Nucleus accumbens (tissue), 56 donors: ENCODE measurements at places on chromosomes 4 and X.

GRCh38 chr4:55758570-55758969 is 61.0 kb upstream of the EXOC1L start:
- no peak for DNase-seq

DNA sequence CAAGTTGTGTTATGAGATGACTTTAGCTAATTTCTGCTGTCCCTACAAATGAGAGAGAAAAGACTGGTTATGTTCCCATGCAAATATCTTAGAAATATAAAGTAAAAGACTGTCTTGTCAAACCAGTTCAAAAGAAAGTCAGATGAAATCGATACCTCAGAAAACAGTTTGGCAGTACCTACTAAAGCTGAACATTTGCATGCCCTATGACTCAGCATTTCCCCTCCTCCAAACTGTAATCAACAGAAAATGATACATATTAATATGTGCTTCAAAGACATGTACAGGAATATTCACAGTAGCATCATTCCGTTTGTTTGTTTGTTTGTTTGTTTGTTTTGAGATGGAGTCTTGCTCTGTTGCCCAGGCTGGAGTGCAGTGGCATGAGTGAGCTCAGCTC is 90.3 kb downstream of the ARX start:
- no peak for DNase-seq

GRCh38 chr4:24680746-24681448 is 96.5 kb upstream of the DHX15 start:
- no peak for DNase-seq

- no peak for DNase-seq
Observed at GRCh38 chr4:8740666-8741395, 130.8 kb downstream of the HMX1 start.

DNA sequence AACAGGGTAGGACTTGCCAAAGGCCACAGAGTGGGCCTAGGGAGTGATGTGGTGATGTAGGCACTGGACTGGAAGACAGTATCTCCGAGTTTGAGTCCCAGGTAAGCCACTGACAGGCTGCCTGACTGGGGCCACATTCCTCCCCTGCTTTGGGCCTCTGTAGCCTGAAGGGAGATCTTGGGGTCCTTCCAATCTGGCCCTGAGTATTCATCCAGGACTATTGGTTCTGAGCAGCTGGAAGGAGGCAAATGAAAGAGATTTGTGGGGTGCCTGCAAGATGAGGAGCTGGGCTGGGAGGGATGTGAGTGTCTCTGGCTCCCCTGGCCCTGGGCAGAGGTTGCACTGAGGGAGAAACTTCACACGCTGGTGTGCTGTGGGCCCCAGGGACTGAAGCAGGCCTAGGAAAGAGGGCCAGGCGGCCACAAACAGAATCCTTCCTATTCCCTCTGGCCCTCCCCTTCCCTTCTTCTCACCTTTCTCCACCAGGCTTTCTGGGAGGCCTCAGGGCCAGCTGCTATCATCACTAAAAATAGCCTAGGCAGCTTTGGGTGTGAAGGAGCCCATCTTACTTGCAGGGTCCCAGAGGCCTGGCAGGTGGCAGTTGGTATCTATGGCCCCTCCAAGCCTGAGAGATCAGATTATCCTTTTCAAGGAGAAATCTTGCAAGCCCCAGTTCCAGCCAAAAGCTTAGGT is 70.1 kb downstream of the PJA1 start:
- DNase-seq: no peak
